Activated CD4-positive, alpha-beta T cell treated with anti-CD3 and anti-CD28 coated beads, Interleukin-2, amount 10 ng/mL, durations not matched to agents 7 days and 5 days (primary cell): ENCODE measurements at places on chromosomes 1 and 21. TPM values are rescaled to one million over a fixed set of nuclear protein-coding genes. Genes with fewer than 3 reads are reported as not detected.
A peak's percentile ranks its signal among the peaks of the same experiment; 100 is the strongest.

DNA sequence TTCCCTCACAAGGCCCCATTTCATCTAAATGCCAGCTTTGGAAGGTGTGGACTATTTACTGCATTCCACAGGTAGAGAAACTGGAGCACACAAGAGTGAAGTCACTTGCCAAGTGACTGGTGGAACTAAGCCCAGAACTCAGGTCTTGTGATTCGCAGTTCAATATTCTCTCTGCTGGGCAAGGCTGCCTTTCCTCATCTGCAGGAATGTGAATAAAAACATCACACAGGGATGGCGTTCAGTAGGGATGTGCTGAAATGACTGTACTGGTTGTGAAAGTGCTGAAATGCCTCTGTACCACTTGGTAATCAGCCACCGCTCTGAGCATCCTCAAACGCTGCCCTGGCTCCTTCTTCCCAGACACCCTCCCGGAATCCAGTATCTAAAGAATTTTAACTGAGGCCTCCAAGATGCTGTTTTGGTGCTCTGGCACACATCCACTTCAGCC lies 145.6 kb downstream of the HIVEP3 start:
- H3K27ac ChIP-seq = no peak overlapping the region
- DNase-seq = no peak
- H3K36me3 ChIP-seq = no peaks in the 10 kb centered on the region
- peaks cover 4% of the 10 kb centered on the region for H3K4me1 ChIP-seq
- no peaks in the 10 kb centered on the region for H3K27me3 ChIP-seq

GRCh38 chr1:110509655-110510054 lies 9.3 kb downstream of the KCNA10 start:
- H3K27me3 ChIP-seq = peaks cover 2% of the 10 kb centered on the region
- no peaks in the 10 kb centered on the region for H3K4me1 ChIP-seq
- no peaks in the 10 kb centered on the region for H3K36me3 ChIP-seq
- no peak for DNase-seq
- no peak overlapping the region for H3K27ac ChIP-seq

Gene ANKRD45
- not detected for total RNA-seq

Gene HSD3B1
- total RNA-seq = not detected

- H3K27ac ChIP-seq = no peak overlapping the region
- no peaks in the 10 kb centered on the region for H3K4me1 ChIP-seq
Observed at GRCh38 chr1:47818682-47819573, 178.3 kb downstream of the TRABD2B start.

GRCh38 chr1:69982992-69983391 lies 222.4 kb downstream of the LRRC40 start:
- no peaks in the 10 kb centered on the region for H3K4me1 ChIP-seq
- H3K4me3 ChIP-seq = no peak overlapping the region
- no peak for DNase-seq
- H3K27ac ChIP-seq = no peak overlapping the region
- no peaks in the 10 kb centered on the region for H3K27me3 ChIP-seq

- H3K27me3 ChIP-seq = no peaks in the 10 kb centered on the region
- H3K36me3 ChIP-seq = no peaks in the 10 kb centered on the region
- H3K4me1 ChIP-seq = no peaks in the 10 kb centered on the region
- DNase-seq = no peak
- no peak overlapping the region for H3K4me3 ChIP-seq
- no peak overlapping the region for H3K27ac ChIP-seq
Observed at GRCh38 chr21:26815197-26815596, 30.0 kb downstream of the ADAMTS1 start.

Gene PTPN22
- total RNA-seq = 62.8 TPM

Gene RNF220
- total RNA-seq = 82.9 TPM

DNA sequence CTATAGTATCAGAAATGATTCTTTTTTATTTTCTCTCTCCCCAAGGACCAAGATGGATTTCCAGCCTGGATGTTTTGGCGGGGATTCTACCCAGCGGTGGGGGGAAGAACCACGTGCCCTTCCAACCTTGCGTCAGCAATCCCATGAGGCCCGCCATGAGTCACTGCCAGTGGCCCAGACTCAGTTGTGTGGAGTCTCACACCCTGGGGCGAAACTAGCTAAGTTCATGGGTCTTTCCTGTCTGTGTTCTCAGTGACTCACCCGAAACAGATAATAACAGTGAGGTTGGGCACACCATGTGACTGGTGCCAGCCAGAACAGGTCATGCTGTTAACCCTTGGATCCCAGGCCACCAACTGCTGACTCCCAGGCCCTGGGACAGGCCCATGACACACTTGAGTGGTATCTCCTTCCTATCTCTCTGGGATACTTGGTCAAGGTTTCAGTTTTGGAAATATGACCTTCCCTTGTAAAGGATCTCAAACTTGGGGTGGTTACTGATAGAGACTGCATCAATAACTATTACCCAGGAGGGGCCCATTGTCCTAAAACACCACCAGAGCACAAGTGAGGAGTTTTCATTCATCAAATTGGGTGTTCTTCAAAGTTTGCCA lies 98.0 kb upstream of the DUSP10 start:
- peak; percentile 37 for DNase-seq
- H3K4me3 ChIP-seq = no peak overlapping the region
- peaks cover 57% of the 10 kb centered on the region for H3K4me1 ChIP-seq
- no peaks in the 10 kb centered on the region for H3K36me3 ChIP-seq
- H3K27ac ChIP-seq = peak overlapping the region; percentile 70

Gene NUP210L
- total RNA-seq = 0.04 TPM

DNA sequence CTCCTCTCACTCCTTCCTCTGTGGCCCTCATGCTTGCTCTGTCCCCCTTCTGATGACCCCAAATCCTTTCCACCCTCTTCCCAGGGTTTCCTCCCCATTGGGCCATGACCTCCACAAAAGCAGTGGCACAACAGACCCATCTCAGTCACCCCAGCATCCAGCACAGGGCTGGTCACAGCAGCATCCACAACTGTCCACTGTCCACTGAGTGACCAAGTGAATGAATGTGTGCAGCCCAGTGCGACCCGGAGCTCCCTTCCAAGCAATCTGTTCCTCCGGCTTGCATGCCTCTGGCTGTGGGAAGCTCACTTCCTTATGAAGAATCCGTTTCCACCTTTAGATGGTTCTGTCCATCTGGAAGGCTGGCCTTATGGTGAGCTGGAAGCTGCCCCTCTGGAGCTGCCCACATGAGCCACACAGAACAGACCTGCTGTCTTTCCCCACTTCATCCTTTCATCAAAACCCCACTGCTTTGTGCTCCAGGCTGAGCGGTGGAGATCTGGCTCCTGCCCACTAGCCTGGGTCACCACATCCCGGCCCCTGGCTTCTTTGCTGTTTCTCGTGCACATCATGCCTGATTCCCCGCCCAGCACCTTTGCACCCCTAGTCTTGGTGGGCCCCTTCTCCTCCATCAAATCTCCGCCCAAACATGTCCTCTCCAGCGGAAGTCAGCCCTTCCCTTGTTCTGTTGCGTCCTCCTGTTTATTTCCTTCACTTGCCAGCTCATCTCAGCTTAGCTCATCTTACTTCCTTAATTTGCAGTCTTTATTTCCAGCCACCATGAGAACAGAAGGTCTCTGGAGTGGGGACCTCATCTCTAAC lies 56.4 kb downstream of the EDN2 start:
- H3K27me3 ChIP-seq = peaks cover 2% of the 10 kb centered on the region
- DNase-seq = no peak
- no peak overlapping the region for H3K4me3 ChIP-seq
- H3K36me3 ChIP-seq = no peaks in the 10 kb centered on the region
- no peak overlapping the region for H3K27ac ChIP-seq
- H3K4me1 ChIP-seq = no peaks in the 10 kb centered on the region

Gene REG4
- total RNA-seq = 0.62 TPM

DNA sequence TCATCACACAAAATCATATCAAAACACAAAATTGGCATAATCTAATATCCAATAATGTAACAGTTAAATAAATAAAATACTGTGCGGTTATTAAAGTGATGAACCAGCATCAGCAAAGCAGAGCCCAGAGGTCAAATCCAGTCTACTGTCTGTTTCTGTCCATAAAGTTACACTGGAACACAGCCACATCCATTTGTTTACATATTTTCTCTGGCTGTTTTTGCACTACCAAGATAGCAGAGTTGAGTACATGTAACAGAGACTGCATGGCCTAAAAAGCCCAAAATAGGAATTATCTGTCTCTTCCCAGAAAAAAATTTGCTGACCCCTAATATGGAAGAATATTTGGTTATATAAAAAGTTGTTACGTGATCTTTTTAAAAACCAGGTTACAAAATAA lies 242.2 kb upstream of the DMRTA2 start:
- no peaks in the 10 kb centered on the region for H3K36me3 ChIP-seq
- no peaks in the 10 kb centered on the region for H3K4me1 ChIP-seq
- no peak overlapping the region for H3K27ac ChIP-seq
- H3K27me3 ChIP-seq = no peaks in the 10 kb centered on the region

DNA sequence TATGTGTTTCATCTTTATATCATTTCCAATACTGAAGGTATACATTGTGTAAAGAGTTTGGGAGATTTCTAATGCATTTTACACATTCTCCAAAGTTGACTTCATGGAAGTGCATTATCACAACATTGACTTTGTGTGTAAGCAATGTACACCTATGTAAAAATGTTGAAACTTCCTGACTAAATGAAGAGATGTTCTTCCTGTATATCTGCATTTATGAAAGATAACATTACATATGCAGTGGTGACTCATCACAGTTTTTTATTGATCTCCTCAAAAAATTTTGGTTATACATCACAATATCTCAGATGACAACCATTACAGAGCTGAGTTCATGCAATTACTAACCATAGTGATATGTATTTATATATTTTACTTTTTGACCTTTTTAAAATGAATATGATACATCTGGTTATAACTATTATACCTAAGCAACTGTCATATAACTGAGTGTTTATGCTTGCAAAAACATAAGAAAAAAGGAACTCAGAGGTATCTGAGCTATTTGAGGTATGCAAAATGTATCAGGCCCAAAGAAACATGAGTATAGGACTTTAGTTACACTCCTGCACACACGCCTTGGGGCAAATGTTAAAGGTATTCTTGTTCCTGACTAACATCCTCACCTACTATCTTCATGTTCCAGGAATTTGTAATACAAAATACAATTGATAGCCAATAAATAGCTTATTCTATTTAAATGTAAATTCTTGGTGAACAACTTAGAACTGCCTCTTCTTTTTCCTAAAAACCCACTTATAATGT lies 88.2 kb upstream of the OLFM3 start:
- H3K4me1 ChIP-seq = no peaks in the 10 kb centered on the region
- H3K27ac ChIP-seq = no peak overlapping the region
- no peak for DNase-seq
- H3K27me3 ChIP-seq = no peaks in the 10 kb centered on the region

DNA sequence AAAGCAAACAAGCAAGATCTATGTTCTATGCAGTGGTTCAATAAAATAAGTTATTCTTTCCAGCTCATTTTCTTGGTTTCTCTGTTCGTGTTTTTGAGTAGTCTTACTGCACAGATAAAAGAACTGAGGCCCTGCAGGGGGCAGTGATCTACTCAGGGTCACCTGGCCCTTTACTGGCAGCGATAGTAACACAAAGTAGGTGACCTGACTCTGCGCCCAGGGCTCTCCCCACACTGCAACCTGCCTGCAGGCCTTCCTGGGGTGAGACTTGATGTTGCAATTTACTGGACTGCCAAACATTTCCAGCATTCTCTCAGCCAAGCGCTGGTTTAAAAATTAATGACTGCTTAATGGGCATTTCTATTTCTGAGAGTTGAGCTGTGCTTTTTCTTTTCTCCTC lies 110.3 kb downstream of the HUNK start:
- no peak overlapping the region for H3K4me3 ChIP-seq
- DNase-seq = no peak
- H3K27me3 ChIP-seq = no peaks in the 10 kb centered on the region
- H3K4me1 ChIP-seq = no peaks in the 10 kb centered on the region
